Inflammatory macrophage (primary cell): ENCODE measurements at places on chromosomes 1 and 21.
A peak's percentile ranks its signal among the peaks of the same experiment; 100 is the strongest.

DNA sequence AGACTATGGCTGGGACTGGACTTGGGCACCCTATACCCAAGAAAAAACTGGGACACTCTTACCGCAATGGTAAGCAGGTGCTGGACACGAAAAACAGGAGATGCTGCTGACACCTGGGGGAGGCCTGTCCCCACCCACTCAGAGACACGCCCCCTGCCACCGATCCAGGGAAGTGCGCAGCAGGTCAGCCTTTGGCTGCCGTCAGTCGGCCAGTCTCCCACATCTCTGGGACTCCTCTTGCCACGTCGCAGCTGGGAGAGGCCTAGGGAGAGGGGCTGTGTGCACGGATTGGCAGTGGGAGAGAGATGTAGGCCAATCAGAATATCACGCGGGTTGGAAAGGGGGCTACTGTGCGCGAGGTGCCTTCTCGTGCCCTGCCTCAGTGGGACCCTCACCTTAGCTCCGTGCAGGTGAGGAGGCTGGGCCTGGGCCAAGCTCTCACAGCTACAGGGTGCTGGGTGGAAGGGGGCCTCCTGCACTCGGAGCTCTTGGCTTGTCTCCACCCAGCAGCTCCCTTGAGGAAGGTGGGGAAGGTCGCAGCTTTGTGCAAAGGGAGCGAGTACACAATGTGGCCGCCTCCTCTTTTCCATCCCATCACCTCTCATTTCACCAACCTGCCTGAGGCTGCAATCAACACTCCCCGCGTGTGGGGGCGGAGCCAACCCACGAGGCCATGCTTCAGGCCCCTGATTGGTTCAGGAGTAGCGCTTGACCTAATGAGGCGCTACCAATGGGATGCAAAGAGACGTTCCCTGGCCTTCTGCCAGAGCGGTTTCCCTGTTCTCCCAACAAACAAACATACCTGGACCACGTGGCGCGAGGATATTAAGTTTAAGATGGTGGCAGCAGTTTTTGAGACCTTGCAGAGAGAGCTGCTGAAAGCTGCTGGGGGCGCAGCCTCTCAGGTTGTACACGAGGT, 25.7 kb upstream of the LDLRAP1 start:
- no peak for DNase-seq

GRCh38 chr1:192766009-192766625, 42.7 kb upstream of the RGS2 start:
- no peak for DNase-seq

- no peak for DNase-seq
These were observed 7.7 kb upstream of the FAM167B start for GRCh38 chr1:32239337-32239736.

DNA sequence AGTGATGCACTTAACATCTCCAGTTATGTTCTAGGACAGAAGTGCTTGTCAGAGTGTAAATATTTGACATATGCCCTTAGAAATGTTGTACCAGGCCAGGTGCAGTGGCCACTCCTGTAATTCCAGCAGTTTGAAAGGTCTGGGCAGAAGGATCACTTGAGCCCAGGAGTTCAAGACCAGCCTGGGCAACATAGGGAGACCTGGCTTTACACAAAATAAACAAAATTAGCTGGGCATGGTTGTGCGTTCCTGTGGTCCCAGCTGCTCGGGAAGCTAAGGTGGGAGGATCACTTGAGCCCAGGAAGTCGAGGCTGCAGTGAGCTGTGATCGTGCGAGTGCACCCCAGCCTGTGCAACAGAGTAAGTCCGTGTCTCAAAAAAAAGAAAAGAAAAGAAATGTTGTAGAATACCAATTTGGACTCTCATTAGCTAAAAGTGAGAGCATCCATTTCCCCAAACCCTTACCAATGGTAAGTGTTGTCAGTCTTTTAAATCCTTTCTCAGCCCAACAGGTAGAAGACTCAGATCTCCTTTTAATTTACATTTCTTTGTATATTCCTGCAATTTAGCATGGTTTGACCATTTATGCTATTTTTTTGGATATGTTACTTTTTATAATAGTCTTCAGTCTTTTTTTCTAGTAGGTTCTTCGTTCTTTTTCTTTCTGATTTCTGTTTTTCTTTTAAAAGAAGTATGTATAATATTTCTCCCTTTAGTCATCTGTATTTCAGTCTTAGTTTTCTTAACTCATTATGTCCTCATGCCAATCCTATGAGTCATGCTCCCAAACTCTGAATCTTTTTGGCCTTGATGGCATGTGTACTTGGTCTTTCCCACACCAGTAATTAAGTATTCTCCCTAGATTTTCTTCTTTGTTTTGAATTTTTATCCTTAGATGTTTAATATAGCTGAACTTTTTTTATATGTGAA, 74.4 kb downstream of the CAMTA1 start:
- no peak for DNase-seq

- peak; percentile 28 for DNase-seq
These were observed 459.3 kb downstream of the PLPP3 start for GRCh38 chr1:56120021-56120420.

DNA sequence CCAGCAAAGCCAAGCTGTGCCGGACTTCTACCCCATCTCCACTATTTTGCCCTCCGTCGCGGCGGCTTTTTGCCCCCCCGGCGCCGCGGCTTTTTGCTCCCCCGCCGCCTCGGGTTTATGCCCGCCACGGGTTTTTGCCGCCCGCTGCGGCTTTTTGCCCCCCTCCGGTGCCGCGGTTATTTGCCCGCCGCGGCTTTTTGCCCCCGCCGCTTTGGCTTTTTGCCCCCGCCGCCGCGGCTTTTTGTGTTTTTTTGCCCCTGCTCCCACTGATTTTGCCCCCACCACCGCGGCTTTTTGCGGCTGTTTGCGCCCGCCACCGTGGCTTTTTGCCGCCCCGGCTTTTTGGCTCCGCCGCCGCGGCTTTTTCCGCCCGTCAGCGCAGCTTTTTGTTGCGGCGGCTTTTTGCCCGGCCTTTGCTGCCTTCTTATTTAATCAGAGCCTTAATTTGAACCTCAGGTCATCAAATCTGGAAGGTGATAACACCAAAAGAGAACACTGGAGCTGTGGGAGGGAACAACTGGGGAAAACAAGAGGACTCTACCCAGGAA, 106.0 kb downstream of the TPTE start:
- no peak for DNase-seq

DNA sequence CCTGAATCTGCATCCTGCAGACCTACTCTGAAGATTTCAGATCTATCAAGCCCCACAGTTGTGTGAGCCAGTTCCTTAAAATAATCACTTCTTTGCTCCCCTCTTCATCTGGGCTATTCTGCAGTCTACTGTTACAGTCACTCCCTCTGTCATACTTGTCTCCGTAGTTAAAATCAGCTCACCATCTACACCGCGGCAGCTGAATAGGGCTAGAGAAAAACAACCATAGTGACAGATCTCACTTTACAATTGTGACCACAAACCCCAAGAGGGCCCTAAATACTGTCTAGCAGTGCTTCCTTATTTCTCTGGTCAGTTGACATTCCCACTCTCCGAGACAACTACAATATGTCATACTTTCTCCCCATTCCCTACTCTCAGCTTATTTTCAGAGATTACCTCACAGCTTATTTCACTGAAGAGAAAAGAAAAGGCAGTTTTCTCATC, 12.9 kb downstream of the DESI2 start:
- DNase-seq: peak; percentile 58

DNA sequence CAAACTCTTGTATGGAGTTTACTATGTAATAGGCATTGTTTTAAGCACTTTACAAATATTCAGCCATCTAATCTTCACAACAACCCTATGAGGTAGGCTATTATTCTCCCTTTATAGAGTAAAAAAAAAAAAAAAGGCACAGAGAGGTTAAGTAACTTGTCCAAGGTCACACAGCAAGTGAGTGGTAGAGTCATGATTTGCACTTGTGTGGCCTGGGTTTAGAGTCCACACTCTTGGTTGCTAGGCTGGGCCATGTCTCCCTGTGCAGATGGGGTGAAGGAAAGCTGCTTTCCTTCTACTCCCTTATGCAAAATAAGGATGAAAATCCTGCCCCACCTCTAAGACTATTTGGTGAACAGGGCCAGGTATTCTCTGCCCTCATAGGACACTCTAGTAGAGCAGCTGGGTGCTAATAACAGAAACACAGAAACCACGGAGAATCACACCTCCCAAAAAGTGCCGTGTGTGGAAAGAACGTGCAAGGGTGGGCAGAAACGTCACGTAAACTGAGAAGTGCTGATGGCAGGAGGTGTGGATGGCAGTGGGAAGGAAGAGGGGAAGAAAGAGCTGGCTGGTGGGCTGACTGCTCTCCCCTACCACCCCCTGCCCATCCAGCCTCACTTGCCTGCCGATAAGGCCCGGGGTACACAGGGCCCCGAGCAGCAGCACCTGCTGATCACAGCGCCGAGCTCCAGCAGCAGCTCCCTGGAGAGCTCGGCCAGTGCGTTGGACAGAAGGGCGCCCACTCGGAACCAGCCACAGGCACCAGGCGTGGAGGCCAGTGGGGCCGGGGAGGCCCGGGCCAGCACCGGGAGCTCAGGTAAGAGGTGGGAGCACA, 28.3 kb upstream of the VPS13D start:
- no peak for DNase-seq

DNA sequence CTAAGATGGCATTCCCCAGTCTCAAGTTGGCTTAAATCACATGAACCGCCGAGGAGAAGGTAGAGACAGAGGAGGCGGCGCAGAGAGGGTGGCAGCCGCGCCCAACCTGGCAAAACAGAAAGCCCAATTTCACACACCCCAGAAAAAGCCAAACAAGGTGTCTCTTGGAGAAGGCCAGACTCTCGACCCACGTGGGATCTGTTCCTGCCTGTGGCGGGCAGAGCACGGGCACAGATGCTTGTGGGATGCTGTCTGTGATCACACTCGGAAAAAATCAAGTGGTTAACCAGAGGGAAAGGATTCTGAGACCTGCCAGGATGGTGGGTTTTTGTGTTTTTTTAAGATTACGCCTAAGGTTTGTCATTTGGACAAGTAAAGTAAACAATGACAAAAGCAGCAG, 80.7 kb downstream of the MRPL37 start:
- DNase-seq: no peak

DNA sequence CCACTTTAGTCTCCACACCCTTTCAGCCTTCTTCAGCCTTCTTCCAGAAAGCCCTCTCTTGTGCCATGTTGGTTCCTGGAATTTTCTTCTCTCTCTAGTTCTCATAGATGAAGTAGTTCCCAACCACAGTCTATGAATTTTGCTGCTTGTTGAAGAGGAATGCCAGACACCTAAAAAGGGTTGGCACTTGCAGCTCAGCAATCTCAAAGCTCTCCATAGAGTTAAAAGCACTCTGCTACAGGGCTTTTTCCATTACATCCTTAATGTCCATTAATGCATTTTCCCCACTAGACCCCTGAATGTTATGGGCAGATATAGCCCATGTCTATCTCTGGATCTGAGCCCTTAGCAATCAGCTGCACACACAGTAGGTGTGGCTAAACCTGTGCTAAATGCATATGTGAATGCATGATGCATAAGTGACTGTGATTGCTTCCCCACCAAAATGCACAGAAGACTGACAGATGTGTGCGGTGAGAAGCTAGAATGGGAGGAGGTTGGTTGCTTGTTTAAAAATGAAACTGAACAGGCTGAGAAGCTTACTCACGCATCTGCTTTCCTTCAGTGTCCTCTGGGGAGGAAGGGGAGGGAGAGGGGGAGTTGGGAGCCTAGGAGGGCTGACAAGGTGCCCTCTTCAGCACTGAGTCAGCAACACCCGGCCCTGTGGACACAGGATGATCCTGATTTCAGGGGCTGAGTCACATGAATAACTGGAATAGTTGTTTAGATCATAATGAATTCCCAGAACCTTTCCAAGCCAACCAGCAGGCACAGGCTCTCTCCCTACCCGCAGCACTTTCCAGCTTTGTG, 146.1 kb upstream of the FGGY start:
- no peak for DNase-seq

DNA sequence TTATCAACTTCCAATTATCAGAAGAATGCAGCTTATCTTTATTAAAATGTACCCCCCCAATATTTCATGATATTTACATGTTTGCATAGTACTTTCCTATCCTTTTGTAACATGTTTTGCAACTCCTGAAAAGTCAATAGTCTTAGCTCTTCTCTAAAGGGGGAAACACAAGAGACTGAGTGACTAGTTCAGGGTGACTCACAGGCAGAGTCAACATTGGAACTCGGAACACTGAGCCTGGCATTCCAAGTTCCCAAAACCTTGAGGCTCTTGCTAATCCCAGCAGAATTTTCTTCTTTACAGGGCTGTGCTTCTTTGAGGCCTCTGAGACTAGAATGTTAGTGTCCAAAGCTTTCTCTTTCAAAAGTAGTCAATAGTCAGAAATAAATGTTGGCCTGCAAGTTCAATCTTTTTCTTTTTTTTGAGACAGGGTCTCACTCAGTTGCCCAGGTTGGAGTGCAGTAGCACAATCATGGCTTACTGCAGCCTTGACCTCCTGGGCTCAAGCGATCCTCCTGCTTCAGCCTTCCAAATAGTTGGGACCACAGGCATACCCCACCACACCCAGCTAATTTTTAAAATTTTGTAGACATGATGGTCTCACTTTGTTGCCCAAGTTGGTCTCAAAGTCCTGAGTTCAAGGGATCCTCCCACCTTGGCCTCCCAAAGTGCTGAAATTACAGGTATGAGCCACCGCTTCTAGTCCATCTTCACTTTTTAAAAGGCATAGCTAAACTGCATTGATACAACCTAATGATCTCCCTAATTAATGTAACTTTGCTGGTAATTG, 37.5 kb downstream of the ZNF281 start:
- DNase-seq: peak; percentile 54

- DNase-seq: no peak
These were observed 9.6 kb downstream of the RAB25 start for GRCh38 chr1:156070548-156070947.

- no peak for DNase-seq
These were observed 64.8 kb upstream of the IGSF5 start for GRCh38 chr21:39680216-39680615.

- DNase-seq: no peak
These were observed 60.7 kb upstream of the BTG3 start for GRCh38 chr21:17673261-17674020.

DNA sequence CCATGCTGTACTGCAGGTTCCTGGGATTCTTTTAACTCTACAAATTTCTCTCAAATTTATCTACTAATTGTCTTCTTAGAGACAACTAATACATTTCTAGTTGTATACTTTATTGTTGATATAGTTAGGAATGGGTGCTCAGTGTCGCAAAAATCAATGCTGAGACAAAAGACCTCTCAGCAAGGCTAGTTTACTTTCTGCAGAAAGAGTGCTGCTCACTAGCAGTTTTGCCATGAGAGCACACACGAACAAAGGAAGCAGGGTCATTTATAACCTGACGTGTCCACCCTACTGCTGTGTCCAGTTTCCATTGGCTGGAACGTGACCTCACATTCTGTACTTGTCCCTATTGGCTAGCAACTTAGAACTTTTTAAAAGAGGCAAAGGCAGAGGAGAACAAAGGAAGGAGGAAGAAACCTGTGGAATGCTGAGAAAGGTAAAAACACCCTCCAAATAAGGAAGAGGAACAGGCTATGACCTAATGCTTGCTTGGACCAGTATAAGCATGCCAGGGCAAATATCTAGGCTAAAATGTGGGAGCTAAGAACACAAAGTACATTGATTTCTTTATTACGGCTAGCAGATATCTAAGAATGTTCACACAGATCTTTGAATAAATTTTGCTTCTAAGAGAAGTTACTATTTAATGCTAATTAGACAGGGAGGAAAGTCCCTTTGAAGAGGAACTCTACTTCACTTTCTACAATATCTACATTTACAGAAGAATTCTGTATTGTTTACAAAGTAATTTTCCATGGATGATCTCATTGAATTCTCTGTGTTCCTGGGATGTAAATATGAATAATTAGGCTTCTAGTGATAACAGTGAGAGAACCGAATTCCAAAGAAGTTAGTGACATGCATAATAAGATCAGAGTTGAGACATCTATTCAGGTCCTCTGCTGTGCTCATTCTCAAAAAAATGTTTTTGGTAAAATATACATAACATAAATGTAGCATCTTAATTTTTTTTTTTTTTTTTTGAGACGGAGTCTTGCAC, 86.0 kb upstream of the MAP10 start:
- DNase-seq: no peak

- DNase-seq: no peak
These were observed 458 bp downstream of the CRABP2 start for GRCh38 chr1:156704930-156705320.
